Chondrocyte (in vitro differentiated cells): ENCODE measurements at places on chromosomes 11 and 22. TPM values are rescaled to one million over a fixed set of nuclear protein-coding genes. Genes with fewer than 3 reads are reported as not detected.

- peaks cover 9% of the 10 kb centered on the region for H3K4me1 ChIP-seq
- DNase-seq = no peak
- no peak overlapping the region for H3K4me3 ChIP-seq
- H3K27ac ChIP-seq = peak overlapping the region; percentile 49
- no peaks in the 10 kb centered on the region for H3K36me3 ChIP-seq
Measured at GRCh38 chr22:29207243-29207550, 1.5 kb downstream of the EMID1 start.

DNA sequence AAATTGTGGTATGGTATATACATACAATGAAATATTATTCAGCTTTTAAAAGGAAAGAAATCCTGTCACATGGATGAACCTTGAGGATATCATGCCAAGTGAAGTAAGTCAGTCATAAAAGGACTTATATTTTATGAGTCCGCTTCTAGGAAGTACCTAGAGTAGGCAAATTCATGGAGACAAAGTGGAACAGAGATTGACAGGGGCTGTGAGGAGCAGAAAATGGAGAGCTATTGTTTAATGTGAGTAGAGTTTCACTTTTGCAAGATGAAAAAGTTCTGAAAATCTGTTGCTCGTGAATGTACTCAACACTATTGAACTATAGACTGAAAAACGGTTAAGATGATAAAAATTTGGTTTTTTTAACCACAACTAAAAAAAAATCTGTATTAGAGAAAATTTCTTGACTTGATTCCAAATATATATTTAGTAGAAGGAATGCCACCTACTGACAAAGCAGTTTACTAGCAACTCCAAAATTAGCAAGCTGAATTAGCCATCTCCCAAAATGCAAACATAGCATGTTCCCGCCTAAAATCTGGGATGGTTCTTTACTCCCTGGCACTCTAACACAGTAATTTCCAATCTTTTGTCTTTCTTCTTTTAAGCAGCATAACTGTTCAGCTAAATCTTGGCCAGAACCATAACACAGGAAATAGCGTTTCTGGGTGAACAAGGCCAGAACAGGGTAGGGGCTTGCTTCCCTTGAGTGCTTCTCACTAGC lies 1.5 kb downstream of the UFD1 start:
- H3K4me1 ChIP-seq = peaks cover 39% of the 10 kb centered on the region
- H3K27me3 ChIP-seq = no peaks in the 10 kb centered on the region
- peak overlapping the region; percentile 99 for H3K27ac ChIP-seq
- H3K4me3 ChIP-seq = peak overlapping the region; percentile 97

DNA sequence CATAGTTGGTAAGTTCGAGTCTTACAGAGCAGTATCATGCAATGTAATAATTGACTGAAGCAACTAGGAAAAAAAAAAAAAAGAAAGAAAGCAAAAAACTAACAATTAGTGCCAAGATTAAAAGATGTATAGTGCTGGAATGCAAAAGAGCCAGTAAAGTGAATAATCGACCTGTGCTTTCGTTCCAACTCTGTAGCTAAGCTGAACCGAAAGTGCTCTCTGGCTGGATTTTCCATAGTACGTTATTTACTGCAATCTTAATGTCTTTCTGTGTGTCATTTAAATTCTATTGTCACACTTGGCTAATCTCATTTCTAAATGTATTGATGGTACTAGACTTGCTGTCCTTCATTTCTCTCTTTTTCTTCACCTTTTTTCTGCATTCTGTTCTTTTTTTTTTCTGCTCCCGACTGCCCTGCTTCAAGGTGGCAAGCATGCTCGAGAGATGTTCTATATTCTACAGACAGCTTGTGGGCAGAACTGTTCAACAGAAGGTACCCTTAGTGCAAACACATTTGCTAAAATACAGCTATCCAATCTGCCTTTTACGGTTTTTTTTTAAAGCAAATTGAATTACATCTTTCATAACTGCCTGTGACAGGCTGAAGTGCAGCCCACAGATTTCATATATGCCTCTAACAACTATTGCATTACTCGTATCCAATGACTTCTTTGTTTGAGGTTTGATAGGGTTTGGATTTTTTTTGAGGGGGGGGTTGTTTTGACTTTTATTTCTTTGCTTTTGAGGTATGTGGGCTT lies 204.2 kb upstream of the MTNR1B start:
- H3K27me3 ChIP-seq = no peaks in the 10 kb centered on the region
- H3K27ac ChIP-seq = no peak overlapping the region
- H3K36me3 ChIP-seq = peaks cover 2% of the 10 kb centered on the region

GRCh38 chr11:119754199-119754598 lies 25.2 kb upstream of the NECTIN1 start:
- no peak overlapping the region for H3K27ac ChIP-seq
- DNase-seq = no peak
- H3K4me3 ChIP-seq = no peak overlapping the region
- peaks cover 18% of the 10 kb centered on the region for H3K27me3 ChIP-seq
- H3K4me1 ChIP-seq = peaks cover 13% of the 10 kb centered on the region

- no peak overlapping the region for H3K27ac ChIP-seq
- H3K4me1 ChIP-seq = peaks cover 5% of the 10 kb centered on the region
- no peaks in the 10 kb centered on the region for H3K27me3 ChIP-seq
Measured at GRCh38 chr11:76830639-76831327, 29.9 kb upstream of the ACER3 start.

DNA sequence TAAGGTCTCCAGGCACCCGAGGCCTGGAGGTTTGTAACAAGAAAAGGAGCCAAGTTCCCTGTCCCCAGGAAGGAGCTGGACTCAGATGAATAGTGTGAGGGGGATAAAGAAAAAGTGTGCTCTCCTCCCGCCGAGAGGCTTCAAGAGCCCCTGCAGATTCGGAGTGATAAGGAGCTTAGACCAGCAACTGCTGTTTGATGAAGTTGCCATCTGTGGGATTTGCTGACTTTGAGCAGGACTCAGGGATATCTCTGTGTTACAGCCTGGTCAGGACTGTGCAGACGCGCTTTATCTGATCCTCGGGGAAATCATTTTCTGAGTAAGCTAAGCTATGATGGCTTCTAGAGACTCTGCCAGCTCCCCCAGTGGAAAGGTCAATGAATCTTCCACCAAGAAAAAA lies 1017.0 kb downstream of the TBC1D22A start:
- no peak for DNase-seq
- H3K27me3 ChIP-seq = peaks cover 10% of the 10 kb centered on the region
- H3K36me3 ChIP-seq = no peaks in the 10 kb centered on the region
- no peak overlapping the region for H3K27ac ChIP-seq
- no peaks in the 10 kb centered on the region for H3K4me1 ChIP-seq
- no peak overlapping the region for H3K4me3 ChIP-seq

DNA sequence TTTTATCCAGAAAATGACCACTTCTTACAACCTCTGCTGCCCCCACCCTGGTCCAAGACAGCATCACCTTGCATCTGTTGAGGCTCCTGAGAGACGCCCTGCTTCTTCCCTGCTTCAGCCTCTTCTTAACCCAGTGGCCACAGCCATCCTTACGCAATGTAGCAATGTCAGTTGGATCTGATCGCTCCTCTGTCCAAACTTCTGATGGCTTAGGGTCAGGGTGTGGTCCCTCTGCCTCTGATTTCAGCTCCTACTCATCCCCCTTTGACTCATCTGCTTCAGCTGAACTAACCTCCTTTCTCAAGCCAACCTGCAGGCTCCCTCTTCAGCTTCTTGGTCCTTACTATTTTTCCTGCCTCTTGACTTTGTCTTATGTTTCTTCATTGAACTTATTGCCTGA lies 280.8 kb downstream of the KIRREL3 start:
- no peak overlapping the region for H3K27ac ChIP-seq
- DNase-seq = no peak
- H3K27me3 ChIP-seq = peaks cover 10% of the 10 kb centered on the region

GRCh38 chr11:129815596-129816461 lies at the start of gene TMEM45B:
Gene TMEM45B, plus strand, starts transcription at chr11:129815848. Its CDS starts 36,635 bp downstream, at chr11:129852483.
- H3K4me1 ChIP-seq = peaks cover 20% of the 10 kb centered on the region
- DNase-seq = no peak
- no peaks in the 10 kb centered on the region for H3K36me3 ChIP-seq
- H3K27ac ChIP-seq = no peak within 1 kb of the TSS
- H3K27me3 ChIP-seq = peaks cover 41% of the 10 kb centered on the region

Gene RFPL3
- total RNA-seq = not detected in 3 replicates

Gene ANGPTL5
- total RNA-seq = 4.0 TPM in 1 of 3 replicates, not detected in the others

Gene SLC5A1
- total RNA-seq = 0.23 TPM in 1 of 3 replicates, not detected in the others

DNA sequence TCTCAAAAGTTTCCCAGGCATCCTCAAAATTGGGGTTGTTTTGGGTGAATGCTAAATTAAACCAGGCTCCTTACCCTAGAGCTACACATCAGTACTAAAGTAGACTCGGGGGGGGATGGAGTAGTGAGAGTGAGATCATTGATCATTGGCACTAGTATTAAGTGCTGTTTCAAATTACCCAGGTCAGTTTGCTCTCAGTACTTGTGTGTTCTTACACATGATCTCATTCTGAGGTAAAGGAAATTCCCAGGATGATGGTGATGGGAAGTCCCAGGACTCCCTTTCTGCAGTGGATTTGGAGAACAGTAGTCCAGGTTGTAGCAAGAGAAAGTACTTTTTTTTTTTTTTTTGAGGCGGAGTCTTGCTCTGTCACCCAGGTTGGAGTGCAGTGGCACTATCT lies 12.5 kb downstream of the RBM4 start:
- H3K27ac ChIP-seq = no peak overlapping the region
- no peak for DNase-seq
- peaks cover 8% of the 10 kb centered on the region for H3K4me1 ChIP-seq
- no peaks in the 10 kb centered on the region for H3K27me3 ChIP-seq
- peaks cover 26% of the 10 kb centered on the region for H3K36me3 ChIP-seq

Gene SMIM35
- not detected in 3 replicates for total RNA-seq

Gene SHANK3
- 3.9 to 7.5 TPM (median 7.0 TPM) in 3 replicates for total RNA-seq

GRCh38 chr11:30281476-30282288 lies 41.2 kb upstream of the ARL14EP start:
- peaks cover 13% of the 10 kb centered on the region for H3K4me1 ChIP-seq
- no peaks in the 10 kb centered on the region for H3K36me3 ChIP-seq
- DNase-seq = peak; percentile 71
- H3K4me3 ChIP-seq = no peak overlapping the region
- peaks cover 8% of the 10 kb centered on the region for H3K27me3 ChIP-seq
- H3K27ac ChIP-seq = no peak overlapping the region

GRCh38 chr11:68843703-68844312 lies 2.1 kb upstream of the CPT1A start:
- DNase-seq = no peak
- no peak overlapping the region for H3K27ac ChIP-seq
- peak overlapping the region; percentile 60 for H3K4me3 ChIP-seq
- H3K4me1 ChIP-seq = peaks cover 40% of the 10 kb centered on the region
